ENCODE measurements at places on chromosomes 12 and 14.

DNA sequence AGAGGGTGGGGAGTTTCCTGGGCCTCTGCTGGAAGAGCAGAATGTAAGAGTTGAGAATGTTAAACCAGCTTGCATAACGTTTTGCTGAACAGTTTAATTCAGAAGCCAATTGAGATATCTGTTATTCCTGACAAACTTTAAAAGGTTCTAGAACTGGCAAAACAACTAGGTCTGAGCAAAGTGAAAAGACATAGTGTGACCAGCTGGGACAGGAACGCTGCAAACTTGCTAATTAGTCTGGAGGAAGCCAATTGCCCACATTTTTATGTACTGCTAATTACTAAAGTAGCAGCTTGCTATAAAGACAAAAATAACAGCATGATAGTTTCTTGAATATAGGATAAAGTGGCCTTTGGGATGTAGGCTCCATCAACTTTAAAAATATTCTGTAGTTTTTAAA is 704.9 kb downstream of the NRXN3 start:
- DNase-seq: no peak

- no peak for DNase-seq
These were observed 121.2 kb upstream of the LRIG3 start for GRCh38 chr12:59041241-59042121.

DNA sequence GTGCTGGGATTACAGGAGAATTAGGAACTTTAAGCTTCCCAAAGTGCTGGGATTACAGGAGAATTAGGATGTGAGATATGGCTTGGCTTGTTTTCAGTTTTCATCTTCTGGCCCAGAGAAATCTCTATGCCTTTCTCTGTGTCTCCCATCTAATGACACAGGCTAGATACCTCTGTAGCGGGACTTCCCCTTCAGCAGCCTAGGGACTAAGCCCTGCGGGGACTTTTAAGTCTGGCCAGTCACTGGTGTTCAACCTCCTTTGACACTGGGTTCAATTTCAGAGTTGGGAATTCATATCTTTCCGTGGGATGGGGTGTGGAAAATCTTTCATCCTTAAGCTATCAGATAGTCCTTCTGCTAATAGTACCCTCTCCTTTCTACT is 6.2 kb downstream of the RFC5 start:
- no peak for DNase-seq

DNA sequence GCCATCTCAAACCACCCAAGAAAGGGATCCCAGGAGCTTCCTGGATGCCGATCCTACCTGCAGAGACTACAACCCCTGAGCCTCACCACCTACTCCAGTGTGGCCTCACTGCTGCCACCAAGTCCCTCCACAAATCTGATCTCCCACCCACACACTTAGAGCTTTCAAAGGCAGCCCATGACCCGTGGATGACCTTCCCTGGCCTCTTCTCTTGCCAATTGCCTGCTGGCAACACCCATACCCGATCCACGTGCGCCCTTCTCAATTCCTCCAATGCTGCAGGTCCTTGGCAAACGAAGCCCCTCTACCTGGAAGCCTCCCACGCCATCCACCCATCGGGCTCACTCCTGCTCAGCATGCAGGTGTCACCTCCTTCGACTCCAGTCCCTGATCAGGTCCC is 30.7 kb downstream of the HVCN1 start:
- no peak for DNase-seq

GRCh38 chr14:100403105-100403504 is 80.0 kb downstream of the SLC25A47 start:
- DNase-seq: no peak

DNA sequence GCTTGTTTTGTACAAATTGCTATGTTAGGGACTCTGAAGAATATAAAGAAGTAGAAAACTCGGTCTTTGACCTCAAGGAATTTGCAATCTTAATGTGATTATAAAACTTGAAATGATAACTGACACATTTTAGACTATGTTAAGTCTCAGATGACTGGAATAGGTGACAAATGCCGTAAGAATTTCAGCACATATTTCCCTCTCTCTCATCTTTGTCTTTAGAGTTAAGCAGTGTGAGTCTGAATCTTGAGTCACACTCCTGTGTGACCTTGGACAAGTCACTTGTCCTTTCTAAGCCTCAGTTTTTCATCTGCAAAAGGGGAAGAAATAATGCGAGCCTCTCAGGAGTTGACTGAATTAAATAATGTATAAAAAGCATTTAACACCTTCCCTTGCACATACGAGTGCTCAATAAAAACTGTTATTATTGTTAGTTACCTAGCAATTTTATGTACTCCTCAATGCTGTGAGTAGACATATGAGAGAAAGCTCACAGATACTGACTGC is 103.7 kb downstream of the DYRK2 start:
- no peak for DNase-seq

DNA sequence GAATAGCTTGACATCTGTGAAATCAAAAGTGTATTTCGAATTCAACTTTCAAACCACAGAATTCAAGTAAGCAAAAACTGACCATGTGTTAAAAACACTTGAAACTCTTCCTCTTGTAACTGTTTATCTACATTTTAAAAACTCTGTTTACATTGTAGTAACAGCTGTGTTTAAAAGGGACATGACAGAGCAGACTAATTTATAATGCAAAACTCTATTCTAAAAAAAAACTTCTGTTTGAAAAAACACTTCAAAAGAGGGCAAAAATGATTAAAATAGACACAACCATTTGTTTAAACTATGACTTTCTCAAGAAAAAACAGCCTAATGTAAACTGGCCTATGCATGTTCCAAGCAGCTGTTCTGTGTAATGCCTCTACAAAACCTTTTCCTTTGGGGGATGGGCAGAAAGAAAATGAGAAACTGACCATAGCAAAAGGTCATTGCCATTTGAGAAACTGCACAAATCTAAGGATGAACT is 149.1 kb upstream of the HMGA2 start:
- DNase-seq: no peak

- DNase-seq: no peak
These were observed 244.0 kb downstream of the SNAPC1 start for GRCh38 chr14:62006116-62006731.

DNA sequence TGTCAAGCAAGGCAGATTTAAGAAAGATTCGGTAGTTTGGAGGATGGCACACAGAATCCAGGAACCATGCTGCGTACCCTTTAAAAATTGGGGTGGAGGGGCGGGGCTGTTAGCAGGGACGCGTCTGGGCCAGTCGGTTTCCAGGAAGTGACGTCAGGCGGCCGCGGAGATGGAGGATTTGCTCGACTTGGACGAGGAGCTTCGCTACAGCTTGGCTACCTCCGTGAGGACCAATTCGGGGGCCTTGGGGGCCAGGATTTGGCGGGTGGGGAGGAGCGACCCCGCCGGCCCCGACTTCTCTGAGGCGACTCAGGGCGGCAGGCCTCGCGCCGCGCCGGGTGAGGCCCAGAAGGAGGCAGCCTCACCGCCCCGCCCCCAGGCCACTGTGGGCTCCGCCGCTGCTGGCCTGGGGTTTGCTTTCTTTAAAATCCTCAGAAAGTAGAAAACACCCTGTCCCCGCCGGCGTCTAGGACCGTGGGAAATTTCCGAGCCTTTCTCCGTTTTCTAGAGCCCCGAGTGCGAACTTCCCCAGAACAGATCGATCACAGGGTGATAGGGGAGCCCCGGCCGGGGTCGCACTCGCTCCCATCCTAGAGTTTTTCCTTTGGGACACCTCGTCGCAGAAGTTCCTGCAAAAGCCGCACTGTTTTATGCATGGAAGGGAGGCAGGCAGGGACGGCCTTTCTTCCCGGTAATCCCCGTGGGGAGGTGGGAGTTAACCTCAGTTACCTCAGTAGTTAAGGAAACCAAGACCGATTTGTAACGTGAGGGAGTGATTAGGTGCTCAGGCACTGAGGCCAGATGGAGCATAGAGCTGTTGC is at the start of gene IFT43:
Gene IFT43 (plus strand): TSS at position 146 of the 821 bp plus-strand sequence. CDS start 24 bp downstream, at position 170.
- peak; percentile 84 for DNase-seq

GRCh38 chr12:115752913-115753726 is 524.4 kb downstream of the MED13L start:
- DNase-seq: peak; percentile 66

DNA sequence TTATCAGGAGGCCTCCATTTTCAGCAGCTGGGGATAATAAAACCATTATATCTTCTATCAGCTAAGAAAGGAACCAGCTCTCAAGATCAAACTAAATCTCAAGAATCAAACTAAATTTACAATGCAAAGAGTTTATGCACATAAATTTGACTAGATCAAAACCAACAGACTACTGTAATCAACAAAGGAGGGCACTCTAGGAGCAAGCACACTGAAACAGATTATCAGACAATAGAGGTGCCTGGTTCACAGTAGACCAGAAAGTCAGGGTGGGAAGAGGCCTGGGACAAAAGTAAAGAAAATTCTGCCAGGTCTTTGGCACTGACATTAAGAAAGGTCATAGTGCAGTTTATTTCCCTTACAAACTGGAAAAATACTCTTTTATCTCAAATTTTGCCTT is 61.0 kb downstream of the HECTD4 start:
- DNase-seq: no peak

GRCh38 chr12:50894241-50894640 is 51.5 kb downstream of the TMPRSS12 start:
- DNase-seq: no peak

DNA sequence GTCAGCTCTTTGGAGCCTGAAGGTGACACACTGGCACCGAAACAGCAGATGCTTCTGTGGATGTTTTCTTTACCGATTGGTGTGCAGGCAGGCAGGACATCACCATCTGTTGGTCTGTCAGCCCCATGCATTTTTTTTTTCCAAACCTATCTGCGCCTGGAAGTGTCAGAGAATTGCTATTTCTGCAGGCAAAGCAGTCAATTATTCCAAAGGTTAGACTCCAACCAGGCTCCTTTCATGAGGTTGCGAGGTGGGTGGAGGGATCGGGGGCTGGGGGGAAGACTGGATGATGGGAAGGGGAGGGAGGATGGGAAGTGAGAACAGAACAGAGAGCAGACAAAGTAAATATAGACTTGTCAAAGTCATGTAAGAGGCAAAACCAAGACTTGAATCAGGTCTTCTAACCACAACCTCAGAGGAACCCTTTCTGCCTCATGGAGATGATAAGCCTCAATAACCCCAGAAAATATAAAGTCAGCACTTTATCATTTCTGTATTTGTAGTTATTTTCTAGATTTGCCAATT is 117.7 kb downstream of the OTOGL start:
- DNase-seq: no peak

DNA sequence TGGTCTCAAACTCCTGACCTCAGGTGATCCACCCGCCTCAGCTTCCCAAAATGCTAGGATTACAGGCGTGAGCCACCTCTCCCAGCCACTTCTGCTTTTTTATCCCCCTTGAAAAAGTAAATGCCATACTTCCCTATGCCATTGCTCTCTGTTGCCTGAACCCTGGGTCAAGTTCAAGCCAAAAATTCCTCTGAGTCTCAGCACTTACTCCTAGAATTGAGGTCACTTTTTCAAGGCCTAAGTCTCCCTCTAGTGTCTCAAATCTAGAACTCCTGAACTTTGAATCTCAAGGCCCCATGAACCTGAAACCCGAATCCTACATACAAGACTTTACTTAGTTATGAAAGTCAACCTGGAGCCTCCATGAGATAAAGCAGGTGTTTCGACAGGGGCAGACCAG is 1.4 kb upstream of the APOBEC1 start:
- peak; percentile 62 for DNase-seq

DNA sequence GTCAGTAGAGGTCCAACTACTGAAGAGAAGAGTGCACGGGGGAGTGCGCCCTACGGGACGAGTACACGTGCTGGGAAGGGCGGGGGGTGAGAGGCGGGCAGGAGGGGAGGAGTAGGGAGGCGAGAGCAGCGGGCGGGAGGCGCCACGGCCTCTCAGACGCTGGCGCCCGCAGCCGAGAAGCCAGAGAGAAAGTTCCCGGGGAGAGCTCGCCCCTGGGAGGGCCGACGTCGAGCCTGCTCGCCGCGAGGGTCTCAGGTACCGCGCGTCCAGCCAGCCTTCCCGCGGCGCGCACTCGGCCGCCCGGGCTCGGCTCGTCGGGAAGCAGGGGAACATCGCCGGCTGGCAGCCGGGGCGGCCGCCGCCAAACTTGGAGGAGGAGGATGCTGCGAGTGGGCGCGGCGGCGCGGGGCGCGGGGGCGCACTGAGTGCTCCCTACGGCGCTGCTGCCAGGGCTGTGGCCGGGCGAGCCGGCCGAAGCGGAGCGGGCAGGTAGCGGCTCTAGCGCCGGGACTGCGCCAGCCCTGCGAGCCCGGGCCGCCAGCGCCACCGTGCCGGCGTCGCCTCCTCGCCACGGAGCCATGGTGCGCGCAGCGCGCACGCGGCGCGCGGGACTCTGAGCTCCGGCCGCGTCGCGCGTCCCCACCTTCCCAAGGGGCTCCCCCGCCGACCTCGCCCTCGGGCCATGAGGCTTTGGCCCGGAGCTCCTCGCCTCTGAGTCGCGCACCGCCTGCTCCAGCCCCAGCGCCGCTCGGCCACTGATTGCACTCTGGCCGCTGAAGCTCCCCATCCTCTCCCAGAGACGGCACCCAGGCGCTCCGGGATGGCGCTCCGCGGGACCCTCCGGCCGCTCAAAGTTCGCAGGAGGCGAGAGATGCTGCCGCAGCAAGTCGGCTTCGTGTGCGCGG is at the start of gene SLC24A4:
Gene SLC24A4 (plus strand): TSS at position 155 of the 905 bp plus-strand sequence. CDS start 666 bp downstream, at position 821.
- DNase-seq: peak; percentile 74

DNA sequence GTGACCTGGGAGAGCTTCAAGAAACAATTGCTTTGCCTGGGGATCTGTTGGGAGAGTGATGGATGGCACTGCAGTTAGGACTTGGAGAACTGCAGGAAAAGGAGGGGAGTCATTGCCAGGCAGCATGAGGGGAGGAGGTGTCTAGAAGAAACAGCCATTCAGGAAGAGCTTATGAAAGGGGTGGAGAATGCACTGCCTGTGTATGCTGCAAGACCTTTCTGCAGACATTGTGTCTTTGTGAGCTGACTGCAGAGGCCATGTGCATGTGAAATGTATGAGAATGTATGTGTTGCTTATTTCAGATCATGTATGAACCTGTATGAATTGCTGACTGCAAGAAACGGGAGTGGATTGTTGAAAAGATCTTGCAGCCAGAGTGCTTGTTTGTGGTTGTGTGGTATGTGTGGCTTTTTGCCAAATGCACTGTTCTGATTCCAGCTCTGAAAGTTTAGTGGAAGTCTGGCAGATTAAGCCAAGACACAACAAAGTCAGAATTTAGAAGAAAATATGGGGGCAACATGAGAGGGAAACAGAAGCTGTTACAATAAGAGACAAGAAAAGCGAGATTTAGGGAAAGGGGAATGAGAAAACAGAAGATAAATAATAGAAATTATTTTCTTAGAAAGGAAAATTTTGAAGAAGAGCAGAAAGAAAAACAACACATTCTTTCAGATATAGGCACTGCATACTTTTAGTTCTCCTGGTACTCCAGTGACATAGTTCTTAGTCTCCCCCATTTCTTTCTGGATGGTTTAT is 9.8 kb upstream of the RIMKLB start:
- peak; percentile 78 for DNase-seq

GRCh38 chr12:26124446-26125399 is at the start of gene BHLHE41:
Gene BHLHE41 (minus strand): TSS chr12:26125037. CDS start chr12:26124779, 258 bp downstream.
- peak; percentile 70 for DNase-seq

DNA sequence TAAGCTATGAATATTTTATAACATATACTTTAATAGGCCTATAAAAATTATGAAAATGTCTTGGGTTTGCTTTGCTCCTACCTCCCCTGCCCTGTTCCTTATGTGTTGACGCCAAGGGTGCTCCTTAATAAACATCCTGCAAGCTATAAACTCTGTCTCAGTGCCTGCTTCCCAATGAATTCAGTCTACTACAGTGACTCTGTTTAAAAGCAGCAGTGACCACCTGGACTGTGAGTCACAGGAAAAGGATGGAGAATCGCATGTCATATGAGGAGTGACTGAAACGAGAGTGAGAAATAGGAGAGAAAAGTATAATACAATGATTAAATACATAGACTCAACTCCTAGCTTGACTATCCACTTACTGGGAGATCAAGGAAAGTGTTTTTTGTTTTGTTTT is 41.1 kb upstream of the CFAP54 start:
- DNase-seq: no peak
